ENCODE measurements at places on chromosomes 3 and 15.

DNA sequence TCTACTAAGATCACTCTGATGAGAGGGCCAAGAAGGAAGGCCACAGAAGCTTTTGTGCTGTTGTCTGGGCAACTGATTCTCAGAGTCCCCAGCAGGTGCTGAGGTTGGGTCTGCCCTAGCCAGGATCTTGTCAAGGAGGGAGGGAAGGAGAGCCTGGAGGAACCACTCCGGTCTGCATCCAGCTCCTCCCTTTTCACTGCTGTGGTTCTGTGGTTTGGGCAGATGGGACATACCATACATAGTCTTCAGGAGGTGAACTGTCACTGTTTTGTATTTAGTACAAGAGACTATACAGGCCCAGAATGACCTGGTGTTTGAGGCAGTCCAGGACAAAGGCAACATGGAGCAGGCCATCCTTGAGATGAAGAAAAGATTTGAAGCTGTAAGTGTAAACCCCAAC is 21.9 kb downstream of the C3orf62 start:
- no peak for DNase-seq

- no peak for DNase-seq
Observed at GRCh38 chr3:11569156-11569741, 74.5 kb downstream of the VGLL4 start.

GRCh38 chr3:45179163-45179562 is 33.0 kb upstream of the CDCP1 start:
- DNase-seq, result no peak

DNA sequence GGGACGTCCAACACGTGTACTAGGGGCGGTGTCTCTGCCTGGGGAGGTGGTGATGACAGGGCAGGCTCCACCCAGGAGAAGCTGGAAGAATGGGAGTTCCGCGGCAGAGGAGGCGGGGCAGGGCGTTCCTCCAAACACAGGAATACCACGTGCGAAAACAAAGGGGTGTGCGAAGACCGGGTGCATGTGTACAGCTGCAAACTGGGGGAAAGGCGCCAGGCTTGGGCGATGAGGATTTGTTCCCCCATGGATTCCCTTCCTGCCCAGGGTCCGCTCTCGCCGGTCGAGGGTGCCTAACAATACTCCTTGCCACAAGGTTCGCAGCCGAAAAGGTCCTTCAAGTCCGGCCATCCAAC is 500 bp upstream of the ZSCAN2 start:
- DNase-seq, result peak; percentile 45

DNA sequence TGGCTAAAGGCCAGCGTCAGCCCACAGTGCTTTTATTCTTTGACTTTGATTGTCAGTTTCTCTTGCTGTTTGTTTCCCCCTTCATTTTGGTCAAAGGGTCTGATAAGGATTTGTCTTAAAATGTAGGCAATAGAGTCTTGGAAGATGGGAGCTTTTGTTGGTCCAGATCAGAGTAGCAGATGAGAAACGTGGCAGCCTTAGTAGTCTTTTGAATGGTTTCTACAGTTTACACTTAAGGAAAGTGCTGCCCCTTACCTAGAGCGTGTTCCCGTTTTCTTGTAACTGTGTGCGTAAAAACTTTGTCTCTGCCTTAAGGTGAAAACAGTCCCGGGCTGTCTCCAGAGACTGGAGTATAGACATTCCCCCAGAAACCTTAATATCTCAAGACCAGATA is 630 bp downstream of the LXN start:
- no peak for DNase-seq

- DNase-seq, result no peak
Observed at GRCh38 chr3:125231895-125232294, 19.3 kb upstream of the SLC12A8 start.

DNA sequence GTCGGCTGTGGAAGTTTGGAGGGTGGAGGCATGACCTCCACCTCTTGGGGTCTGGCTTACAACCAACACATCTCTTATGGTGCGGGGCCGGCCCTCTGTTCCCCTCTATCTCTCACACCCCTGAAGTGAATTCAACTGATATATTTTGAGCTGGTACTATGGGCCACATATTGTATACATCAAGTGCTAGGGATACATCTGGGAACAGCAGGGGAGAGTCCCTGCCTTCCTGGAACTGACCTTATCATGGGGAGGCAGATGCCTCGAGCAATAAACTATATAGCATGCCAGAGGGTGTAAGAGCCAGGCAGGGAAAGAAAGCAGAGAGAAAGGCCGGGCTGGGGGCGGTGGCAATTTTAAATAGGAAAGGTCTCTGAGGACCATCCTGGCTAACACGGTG is 60.4 kb upstream of the TRPM1 start:
- DNase-seq, result no peak

GRCh38 chr3:11060500-11061251 is 68.1 kb downstream of the SLC6A1 start:
- peak; percentile 14 for DNase-seq

DNA sequence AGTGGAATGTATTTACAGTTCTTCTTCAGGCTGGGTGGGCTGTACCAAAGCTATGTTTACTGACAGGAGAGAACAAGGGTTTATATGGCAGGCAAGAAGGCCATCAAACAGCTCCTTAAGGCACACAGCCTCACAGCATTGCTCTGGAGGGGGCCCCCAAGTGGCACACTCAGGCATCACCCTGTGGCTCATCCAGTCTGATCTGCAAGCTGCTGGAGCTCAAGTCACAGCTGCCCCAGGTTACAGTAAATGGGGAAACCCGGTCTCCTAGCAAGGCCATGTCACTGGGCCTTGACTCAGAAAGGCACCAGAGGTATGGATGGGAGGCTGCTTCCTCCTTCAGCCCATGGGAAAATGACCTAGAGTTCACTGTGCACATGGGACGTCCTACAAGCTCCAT is 67.5 kb downstream of the TFG start:
- no peak for DNase-seq

- DNase-seq, result no peak
Observed at GRCh38 chr3:156586905-156587759, 32.2 kb upstream of the SSR3 start.

GRCh38 chr3:36906504-36907149 is 38.2 kb downstream of the TRANK1 start:
- DNase-seq, result no peak

DNA sequence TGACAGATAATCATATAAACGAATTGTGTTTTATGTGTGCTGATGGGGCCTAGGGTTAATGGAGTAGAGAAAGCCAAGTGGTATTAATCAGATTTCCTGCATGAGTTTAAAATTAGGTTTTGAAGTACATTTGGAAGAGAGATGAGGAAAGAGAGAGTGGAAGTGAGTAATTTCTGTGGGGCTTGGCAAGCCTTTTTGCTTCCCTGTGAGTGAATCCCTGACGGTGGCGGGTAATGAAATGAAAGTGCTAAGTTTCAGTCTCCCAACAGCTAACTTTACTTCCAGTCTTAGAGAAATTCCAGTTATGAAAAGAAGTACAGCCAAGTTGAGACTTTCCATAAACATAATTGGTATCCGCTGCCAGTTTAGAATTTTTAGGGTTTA is 139.4 kb downstream of the BBX start:
- DNase-seq, result no peak

- no peak for DNase-seq
Observed at GRCh38 chr3:53260286-53260785, 4.5 kb upstream of the TKT start.

- no peak for DNase-seq
Observed at GRCh38 chr15:89877083-89877425, 16.7 kb downstream of the AP3S2 start.

DNA sequence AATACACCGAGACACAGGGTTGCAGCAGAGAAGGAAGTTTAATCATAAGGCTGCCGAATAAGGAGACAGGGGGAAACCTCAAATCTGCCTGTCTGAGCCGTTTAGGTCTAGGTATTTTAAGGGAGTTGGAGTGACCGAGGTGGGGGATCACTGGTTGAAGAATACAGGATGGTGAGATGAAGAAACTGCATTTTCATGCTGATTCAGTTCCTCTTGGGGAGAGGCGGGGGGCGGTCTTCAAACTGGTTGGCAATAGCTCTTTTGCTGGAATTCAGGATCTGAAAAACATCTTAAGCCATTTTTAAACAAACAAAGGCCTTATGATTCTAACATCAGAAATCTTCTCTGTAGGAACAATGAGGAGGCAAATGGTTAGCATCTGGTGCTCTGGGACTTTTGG is 699.5 kb upstream of the CFAP20DC start:
- no peak for DNase-seq

GRCh38 chr15:66287461-66288057 is 5.8 kb upstream of the DIS3L start:
- DNase-seq, result no peak

GRCh38 chr15:92920595-92921161 is 20.6 kb downstream of the CHD2 start:
- no peak for DNase-seq

GRCh38 chr3:11475324-11475723 is 168.4 kb downstream of the VGLL4 start:
- no peak for DNase-seq

DNA sequence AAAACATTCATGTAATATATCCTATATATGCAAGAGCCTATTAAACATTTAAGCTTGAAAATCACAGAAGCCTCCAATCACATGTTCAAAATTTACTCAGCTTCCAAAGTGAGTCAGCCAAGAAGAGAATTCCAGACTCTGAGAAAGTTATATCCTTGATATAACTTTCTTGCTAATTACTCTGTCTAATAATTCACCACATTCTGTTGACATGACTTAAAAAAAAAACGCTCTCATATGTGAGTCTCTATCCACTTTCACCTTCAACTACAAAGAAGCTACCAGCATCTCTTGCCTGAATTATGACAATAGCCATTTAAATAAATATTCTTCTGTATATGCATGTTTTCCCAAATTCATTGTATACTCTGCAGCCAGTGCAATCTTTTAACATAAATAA is 1116.3 kb upstream of the CADM2 start:
- no peak for DNase-seq

DNA sequence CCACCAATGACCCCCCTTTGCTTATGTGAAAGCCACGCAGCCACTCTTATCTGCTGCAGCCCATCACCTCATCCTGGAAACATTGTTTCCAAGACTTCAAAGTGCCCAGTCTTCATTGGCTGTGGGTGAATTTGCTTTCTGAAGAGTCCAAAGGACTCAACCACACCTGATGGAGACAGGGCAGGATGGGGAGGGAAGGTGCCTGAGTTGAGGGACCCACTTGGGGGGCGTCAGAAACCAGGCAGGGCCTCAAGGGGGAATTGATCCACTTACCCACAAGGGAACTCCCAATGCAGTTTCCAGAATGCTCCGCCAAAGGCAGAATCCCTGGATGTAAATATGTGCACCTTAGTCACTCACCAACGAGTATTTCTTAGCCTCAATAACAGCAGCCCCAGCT is 147.9 kb upstream of the ATP2B2 start:
- DNase-seq, result no peak

DNA sequence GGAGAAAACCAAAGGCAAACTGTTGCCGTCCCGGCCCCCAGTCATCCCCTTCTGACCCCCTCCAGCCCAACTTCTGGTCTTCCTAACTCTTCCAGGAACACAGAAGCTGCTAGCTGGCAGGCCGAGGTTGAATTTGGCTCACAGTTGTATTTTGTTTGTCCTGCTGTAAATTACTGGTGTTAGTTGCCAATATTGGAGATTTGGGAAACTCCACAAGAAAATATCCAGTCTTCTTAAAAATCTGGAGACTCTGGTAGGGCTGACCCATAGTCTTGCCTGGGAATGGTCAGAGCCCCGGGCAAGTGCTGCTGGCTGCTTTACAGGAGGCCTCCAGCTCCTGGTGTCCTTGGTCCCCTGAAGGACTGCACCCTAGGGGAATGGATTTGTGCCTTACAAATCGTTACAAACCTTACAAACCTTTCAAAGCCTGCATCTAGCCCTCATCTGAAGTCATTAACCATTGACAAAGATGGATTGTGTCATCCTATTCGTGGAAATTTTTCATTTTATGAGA is 112.0 kb upstream of the MCTP2 start:
- DNase-seq, result no peak

DNA sequence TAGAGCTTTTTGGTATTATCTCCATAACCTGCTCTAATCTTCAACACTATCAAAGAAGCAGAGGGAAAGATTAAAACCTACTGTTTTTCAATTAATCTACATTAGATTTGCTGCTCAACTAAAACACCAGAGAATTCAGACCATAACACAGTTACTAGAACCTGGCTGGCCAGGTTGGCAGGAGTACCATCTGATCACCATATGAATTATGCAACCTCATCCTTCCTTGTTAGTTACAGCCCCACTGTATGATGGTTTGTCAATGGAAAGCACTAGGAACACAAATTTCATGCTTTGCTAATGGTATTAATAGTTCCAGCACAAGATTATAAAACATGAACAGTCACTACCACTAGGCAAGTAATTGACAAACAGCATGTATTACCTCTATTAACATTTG is 5.8 kb downstream of the NPHP3 start:
- no peak for DNase-seq

All from NCI-H748 treated with DMSO at 0.1 percent for 48 hours (cell line).